ENCODE measurements at places on chromosomes 3 and 15. TPM values are rescaled to one million over a fixed set of nuclear protein-coding genes. Genes with fewer than 3 reads are reported as not detected.

GRCh38 chr3:72938471-72939265 lies 50.8 kb downstream of the GXYLT2 start:
- DNase-seq = no peak

DNA sequence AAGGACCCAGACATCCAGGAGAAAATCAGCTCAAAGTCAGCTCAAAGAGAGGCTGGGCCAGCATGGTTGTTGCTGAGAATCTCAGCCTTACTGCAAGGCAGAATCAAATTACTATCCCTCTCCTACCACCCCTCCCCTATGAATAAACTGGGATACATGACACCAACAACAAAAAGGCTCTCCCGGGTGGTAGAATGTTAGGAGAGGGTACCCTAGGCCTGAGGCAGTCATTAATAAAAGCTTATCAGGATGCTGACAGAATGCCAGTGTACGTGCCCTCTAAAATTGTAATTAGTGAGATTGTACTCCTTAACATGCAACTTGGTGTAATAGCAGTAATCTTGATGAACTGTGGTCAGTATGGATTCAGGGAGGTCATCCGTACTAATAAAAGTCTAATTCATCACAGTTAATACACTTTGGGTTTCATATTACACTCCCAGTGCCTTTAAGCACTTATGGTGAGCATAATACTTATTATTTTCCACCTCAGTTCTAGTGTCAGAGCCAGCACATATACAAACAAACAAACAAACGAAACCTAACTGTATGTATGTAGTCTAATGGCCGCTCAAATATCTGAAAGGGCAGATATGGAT lies 76.5 kb downstream of the B3GALNT1 start:
- DNase-seq = no peak

- no peak for DNase-seq
Observed at GRCh38 chr15:36837246-36837645, 257.8 kb downstream of the CDIN1 start.

DNA sequence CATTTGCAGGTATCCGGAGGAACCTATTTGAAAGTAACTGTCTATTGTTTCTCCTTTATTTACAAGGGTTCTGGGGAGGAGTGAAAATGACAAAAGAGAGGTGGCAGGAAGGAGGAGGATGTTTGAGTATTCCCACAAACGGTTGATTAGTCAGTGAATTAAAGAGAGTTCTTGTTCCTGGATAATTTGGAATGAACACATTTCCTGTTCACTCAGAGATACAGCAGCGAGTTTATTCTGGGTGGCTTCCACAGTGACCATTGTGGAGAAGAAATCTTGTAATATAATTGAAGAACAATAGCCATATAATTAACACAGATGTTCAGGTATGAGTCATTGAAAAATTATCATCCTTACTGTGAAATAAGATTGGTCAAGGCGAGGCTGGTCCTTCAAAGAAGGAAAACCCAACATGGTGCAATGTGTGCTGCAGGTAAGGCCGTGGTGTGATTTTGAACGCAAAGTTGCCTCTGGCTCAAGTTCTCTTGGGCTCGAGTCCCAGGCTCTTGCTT lies 77.3 kb downstream of the NFKBIZ start:
- DNase-seq = no peak

- no peak for DNase-seq
Observed at GRCh38 chr3:158743664-158744566, 11.7 kb upstream of the RARRES1 start.

Gene CLDN18
- total RNA-seq = not detected

Gene CP
- total RNA-seq = 3.2 TPM

- no peak for DNase-seq
Observed at GRCh38 chr3:33883951-33884561, 85.6 kb downstream of the PDCD6IP start.

Gene IL17RC
- total RNA-seq = 28.4 TPM

GRCh38 chr15:81723701-81724100 lies 322.1 kb downstream of the MEX3B start:
- DNase-seq = no peak

Gene SPRED1
- 7.4 TPM for total RNA-seq

GRCh38 chr3:53551324-53551723 lies 56.9 kb downstream of the CACNA1D start:
- DNase-seq = no peak

All from heart right ventricle (tissue), 16 donors.